ENCODE measurements at places on chromosomes 11 and 22.

GRCh38 chr11:66906061-66906733, 49.3 kb downstream of the LRFN4 start:
- no peak for DNase-seq

GRCh38 chr22:35205961-35206360, 51.3 kb upstream of the HMGXB4 start:
- DNase-seq, result no peak

GRCh38 chr11:32302826-32303225, 132.5 kb downstream of the WT1 start:
- DNase-seq, result no peak

DNA sequence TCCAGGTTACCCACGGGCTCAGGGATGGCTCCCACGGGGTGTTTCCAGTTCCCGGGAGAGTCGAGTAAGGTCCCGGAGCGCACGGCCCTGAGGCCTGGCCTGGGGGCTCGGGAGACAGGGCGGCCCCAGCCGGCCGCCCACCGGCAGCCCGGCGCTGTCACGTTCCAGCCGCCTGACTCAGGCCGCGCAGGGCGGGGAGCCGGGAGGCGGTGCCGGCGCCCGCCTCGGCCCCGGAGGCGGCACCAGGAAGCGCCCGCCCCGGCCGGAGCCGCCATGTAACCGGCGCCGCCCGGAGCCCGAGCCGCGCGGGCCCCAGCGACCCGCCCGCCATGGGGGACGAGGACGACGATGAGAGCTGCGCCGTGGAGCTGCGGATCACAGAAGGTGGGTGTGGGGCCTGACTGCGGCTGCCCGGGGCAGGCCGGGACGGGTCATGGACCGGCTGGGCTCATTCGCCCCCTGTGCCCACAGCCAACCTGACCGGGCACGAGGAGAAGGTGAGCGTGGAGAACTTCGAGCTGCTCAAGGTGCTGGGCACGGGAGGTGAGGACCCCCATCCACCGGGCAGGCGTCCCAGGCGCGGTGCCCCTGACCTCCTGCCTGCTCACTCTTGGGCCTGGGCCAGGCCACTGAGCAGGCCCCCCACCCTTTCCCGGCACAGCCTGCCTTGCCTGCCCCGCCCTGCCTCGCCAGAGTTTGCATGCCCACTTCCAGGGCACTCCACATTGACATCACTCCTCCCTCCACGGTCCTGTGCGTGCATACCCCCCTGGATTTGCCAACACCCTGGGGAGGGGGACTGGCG, at the start of gene RPS6KA4:
RPS6KA4 (plus strand) TSS at position 256 of the 805 bp plus-strand sequence; CDS start at position 330, 74 bp downstream.
- DNase-seq, result no peak

- no peak for DNase-seq
These were observed 54.6 kb downstream of the POLD3 start for GRCh38 chr11:74646954-74647353.

DNA sequence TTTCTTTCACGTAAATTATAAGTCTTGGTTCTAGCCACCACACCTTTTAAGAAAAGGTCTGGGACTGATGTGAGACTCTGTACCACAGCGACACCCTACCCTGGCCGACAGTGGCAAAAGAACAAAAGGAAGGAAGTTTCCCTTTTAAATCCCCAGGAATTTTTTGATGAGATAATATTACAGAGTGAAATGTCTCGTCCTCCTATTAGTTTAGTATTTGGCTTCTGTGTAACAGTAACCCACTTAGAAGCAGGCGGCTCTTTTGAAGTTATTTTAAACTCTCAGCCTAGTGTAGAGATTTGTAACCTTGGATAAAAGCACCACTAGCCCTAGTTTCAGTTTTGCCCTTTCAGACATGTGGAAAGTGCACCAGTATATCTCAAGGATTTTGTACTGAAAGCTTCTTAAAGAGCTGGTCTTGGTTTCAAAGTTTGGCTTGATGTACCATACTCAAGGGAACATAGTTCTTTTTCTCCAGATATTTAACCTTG, 84.1 kb downstream of the C22orf31 start:
- DNase-seq, result no peak

GRCh38 chr11:100791860-100792259, 104.8 kb downstream of the ARHGAP42 start:
- no peak for DNase-seq

DNA sequence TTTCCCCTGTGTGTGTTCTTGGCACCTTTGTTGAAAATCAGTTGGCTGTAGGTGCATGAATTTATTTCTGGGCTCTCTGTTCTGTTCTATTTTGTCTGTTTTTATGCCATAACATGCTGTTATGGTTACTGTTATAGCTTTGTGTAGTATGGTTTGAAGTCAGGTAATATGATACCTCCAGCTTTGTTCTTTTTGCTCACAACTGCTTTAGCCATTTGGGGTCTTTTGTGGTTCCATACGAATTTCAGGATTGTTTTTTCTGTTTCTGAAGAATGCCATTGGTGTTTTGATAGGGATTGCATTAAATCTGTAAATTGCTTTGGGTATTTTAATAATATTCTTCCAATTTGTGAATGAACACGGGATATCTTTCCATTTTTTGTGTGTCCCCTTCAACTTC, 4.7 kb downstream of the PEX26 start:
- no peak for DNase-seq

GRCh38 chr11:61868571-61869428, 22.5 kb downstream of the FADS3 start:
- DNase-seq, result no peak

- DNase-seq, result no peak
These were observed 22.6 kb downstream of the FADD start for GRCh38 chr11:70225681-70226177.

GRCh38 chr11:44633641-44634040, 68.2 kb downstream of the CD82 start:
- DNase-seq, result no peak

DNA sequence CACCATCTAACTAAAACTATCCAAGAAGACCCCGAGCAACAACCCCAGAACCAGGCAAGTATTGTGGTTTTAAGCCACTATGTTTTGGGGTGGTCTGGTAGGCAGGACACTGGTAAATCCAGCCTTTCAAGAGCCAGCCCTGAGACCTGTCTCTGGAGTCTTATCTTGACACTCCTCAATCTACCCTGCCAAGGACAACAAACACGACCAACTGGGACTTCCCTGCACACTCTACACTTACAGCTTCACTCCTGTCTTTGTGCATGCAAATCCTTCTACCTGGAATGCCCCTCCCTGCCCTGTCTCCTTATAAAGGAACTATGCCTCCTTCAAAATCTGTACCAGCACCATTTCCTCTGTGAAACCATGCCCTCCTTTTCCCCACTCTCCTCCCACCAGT, 107.3 kb downstream of the RPL27A start:
- DNase-seq, result no peak

GRCh38 chr11:78795621-78796261, 221.1 kb upstream of the NARS2 start:
- DNase-seq, result no peak

DNA sequence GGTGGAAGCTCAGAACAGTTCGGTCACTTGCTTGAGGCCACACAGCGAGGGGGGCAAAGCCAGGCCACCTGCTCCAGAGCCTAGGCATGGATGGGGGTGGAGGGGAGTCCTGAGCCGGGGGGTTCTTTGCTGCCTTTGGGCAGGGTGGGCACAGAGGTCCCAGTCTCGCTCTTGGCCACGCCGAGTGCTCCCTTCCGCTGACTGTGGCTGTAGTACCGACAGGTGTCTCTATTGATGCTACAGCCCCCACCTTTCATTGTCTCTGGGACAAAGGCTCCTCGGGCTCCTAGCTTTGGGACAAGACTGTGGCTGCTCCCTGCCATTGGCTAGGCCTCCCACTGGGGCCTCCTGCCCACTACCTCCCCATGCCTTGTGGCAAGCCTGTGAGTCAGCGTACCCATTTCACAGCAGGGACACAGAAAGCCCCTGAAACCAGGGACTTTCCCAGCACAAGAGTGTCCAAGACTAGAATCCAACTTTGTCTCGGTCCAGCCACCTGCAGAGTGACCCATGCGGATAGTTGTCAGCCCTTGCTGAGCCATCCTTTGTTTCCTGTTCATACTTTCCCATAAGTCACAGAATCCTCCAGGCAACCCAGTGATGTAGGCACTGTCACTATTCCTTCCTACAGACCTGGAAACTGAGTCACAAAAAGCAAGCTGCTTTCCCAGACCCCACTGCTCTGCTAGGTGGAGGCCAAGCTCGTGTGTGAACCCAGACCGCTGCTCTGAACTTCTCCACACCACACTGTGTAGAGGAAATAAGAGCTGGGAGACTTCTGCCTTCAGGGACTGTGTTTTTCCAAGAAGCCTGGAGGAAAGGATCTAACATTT, 17.2 kb downstream of the MYEOV start:
- no peak for DNase-seq

- no peak for DNase-seq
These were observed 22.0 kb downstream of the MMP20 start for GRCh38 chr11:102603091-102603490.

- DNase-seq, result no peak
These were observed 987 bp upstream of the NCR3LG1 start for GRCh38 chr11:17350455-17351171.

DNA sequence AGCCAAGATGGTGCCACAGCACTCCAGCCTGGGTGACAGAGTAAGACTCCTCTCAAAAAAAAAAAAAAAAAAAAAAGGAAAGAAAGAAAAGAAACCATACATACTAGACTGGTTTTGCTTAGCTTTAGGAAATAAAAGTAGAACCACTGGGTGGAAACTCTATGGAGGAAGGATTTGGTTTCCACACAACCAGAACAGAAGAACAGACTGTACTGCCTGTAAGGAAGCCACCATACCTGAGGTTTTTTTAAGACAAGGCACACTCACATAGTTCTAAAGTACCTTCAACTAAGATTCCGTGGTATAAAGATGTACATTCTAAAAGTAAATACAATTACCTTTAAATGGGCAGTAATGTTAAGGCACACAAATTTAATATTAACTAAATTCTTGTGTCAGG, 58.6 kb downstream of the NUP98 start:
- DNase-seq, result no peak

DNA sequence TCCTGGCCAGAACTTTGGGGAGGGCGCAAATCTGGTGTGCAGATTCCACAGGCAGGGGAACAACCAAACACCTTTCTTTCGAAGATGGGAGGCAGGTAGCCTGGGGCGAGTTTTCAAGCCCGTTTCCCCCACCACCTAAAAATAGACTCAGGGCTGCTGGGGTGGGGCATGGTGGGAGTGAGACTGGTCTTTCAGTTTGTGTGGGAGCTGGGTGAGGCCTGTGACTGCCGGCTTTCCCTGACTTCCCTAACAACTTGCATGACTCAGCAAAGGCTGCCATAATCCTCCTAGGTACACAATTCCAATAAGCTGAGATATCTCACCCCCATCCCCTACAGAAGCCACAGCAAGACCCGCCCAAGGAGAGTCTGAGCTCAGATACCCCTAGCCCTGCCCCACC, 4.3 kb upstream of the OR5B12 start:
- no peak for DNase-seq

DNA sequence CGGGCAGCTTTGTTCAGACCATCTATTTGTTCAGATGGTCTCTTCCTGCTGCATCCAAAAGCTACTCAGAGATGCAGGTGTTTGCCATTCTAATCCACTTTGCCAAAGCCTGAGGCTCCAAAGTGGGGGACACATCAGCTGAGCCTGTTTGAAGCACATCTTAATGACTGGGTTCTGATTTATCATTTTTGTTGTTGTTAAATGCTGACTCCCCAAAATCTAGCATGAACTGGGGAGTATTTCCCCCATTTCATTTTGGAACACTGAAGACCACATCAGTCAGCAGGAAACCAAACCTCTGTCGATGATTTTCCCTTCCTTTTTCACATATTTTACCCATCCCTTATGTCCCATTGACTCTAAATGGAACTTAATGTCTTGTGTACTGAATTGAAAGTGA, 262.6 kb downstream of the NTM start:
- no peak for DNase-seq

- DNase-seq, result no peak
These were observed 12.9 kb downstream of the CAPN5 start for GRCh38 chr11:77079666-77080065.

DNA sequence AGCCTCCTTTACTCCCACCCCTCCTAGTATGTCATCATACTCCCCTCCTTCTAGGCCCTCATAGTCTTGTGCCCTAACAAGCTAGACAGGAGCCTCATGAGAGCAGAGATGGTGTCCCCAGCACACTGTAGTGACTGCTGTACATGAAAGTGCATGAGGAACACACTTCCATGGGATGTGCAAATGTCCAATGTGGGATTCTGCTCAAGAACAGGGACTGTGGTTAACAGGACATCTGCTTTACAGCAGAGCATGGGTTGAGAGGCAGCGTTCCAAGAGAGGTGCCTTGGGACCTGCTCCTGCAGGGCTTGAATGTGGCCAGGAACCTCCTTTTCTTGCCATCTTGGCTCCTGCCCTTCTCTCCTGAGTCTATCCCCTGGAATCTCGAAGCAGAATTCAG, 45.3 kb downstream of the HIRA start:
- DNase-seq, result no peak

GRCh38 chr11:61747967-61748285, 4.5 kb upstream of the MYRF start:
- DNase-seq, result no peak

DNA sequence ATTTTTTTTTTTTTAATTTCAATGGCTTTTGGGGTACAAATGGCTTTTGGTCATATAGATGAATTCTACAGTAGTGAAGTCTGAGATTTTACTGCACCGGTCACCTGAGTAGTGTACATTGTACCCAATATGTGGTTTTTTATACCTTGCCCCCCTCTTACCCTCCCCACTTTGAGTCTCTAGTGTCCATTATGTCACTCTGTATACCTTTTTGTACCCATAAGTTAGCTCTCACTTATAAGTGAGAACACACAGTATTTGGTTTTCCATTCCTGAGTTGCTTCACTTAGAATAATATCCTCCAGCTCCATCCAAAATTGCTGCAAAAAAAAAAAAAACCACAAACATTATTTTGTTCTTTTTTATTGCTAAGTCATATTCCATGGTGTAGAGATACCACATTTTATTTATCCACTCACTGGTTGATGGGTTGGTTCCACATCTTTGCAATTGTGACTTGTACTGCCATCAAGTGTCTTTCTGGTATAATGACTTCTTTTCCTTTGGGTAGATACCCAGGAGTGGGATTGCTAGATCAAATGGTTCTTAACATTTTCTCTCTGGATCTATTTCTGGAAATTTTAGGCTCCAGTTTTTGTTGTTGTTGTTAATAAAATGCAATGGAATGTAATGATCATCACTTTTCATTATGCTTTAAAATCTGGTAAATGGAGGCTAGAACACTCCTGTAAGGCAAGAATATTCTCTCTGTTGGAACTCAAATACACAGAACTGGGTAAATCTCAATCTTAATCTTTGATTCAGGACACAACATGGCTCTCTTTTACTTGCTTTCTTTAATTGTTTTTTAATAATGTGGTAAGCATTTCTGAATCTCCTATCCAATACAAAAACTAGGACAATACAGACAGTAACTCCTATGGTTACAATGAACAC, 10.3 kb downstream of the NEAT1 start:
- no peak for DNase-seq

GRCh38 chr11:35141571-35141971, 2.6 kb downstream of the CD44 start:
- DNase-seq, result no peak

GRCh38 chr11:1936781-1937615, 10.1 kb upstream of the MRPL23 start:
- no peak for DNase-seq

GRCh38 chr11:1746956-1747752, 3.2 kb downstream of the IFITM10 start:
- DNase-seq, result no peak

Measured in NCI-H2171 (cell line).